NCI-H82 (cell line): ENCODE measurements at places on chromosomes 3 and 15.

- no peak for DNase-seq
These were observed 57.2 kb upstream of the RAD18 start for GRCh38 chr3:9020426-9020825.

DNA sequence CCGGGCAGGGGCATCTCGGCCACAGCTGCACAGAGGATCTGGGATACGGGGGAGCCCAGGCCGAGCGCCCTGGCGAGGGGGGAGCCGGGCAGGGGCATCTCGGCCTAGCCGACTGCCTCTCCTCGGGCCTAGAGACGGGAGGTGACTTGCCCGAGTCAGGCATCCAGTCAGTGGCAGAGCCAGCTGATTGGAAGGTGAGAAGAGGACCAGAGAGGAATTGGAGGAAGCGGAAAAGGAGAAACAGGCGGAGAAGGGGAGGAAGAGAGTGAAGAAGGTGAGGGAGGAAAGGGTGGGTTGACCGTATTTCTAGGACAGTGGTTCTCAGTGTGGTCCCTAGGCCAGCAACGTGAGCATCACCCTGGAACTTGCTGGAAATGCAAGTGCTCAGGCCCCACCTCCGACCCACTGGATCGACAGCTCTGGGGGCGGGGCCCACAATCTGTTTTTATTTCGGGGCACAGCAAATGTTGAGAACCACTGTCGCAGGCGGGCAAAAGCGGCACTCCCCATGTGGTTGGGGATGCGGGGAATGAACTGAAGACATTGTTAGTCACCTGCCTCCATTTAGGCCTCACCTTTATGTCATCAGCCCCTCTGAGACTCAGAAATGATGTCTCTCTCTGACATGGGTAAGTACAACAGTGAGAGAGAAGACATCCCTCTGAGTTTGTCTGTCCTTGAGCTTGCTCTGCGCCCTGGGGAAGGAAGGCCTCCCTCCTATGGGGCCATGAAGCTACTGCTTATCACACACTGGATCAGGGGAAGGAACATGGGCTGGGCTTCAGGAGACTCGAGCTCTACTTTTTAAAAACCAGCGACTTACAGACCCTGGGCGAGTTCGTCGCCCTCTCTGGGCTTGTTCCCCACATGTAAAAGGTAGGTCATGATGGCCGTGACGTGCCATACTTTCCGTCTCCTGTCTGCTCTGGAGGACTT, 1.0 kb upstream of the MELTF start:
- DNase-seq: no peak

DNA sequence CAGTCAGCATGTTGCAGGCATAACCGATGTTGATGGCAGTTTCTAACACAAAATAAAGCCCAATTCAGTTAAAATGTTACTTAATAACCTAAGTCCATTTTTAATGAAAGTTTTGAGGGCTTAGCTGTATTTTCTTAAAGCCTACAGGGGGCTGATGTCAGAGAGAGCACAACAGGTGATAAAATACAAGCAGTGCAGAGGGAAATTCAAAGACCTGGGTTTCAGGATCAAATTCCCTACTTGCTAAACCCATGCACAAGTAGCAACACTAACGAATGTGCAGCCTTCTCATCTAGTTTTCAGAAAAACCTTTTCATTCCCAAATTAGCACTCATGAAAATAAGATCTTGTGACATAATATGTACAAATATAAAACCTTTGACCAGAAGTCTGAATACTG, 202.0 kb downstream of the ATP8B4 start:
- no peak for DNase-seq

DNA sequence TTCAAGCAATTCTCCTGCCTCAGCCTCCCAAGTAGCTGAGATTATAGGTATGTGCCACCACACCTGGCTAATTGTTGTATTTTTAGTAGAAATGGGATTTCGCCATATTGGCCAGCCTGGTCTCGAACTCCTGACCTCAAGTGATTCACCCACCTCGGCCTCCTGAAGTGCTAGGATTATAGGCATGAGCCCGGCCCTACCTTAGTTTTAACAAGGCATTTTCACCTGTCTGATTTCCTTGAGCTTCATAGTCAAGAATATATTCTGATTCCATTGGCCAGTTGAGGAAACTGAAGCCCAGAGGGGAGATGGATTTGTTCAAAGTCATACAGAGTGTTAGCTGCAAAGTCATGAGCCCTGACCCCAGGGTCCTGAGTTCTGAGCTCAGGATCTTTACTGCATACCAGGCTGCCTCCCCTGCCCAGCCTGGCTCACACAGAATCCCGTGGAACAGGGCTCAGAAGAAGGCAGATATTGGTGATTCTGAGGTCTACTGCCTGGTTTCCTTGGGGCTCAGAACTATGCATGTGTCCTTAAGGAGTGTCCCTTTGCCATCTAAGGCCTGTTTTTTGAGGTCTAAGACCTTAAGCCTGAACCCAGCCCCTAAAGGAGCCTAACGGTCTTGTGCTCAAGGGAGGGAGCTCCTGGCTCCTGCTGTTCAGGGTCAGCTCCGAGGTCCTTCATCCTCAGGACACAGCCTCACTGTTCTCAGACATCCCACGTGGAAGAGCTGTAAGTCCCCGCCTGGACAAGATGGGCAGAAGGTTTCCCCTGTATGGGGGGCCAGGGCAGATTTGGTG, 134.4 kb downstream of the SMAD6 start:
- no peak for DNase-seq

DNA sequence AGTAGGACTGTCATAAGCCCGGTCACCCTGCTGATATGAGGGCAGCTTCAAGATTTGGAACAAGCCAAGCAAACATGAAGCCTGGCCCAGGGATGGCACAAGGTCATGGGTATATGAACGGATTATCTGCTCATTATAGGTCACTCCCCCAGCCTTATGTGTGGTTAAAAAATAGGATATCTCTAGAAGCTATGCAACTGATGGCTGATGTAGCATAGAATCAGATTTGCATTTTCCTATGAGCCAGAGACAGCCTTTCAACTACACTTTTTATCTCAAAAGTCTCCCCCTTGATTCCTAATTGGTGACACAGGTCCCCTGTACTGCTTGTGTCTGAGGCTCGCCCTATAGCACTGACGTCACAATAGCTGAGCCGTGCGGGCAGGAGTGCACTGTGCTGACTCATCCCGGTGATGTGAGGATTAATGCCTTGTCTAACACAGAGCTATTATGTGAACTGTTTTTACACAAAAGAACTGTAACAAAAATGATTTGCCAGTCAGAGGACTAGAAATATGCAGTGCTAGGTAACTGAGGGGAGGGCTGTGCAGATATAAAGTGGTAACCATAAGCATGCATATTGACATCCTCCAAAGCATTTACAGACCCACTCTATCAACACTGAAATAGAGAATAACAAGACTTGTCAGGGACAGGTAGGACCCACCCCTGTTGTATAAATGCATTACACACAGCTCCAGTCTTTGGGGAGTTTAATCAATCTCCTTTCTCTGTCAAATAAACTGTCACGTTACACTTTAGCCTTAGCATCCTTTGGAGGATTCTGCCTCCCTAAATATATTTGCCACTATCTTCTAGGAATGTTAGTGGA, 204.9 kb downstream of the TIGIT start:
- DNase-seq: peak; percentile 74

DNA sequence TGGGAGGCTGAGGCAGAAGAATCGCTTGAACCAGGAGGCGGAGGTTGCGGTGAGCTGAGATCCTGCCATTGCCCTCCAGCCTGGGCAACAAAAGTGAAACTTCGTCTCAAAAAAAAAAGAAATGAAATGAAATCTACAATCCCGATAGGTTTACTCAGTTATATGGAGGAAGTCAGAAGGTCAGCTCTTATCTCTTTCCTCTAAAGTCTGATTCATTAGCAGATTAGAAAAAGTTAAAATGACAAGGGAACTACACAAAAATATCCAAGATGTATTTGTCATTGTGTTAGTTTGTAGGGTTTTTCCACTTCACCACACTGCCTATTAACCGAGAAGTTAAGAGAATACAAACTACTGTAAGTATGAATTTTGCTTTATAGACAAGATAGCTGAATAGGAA, 420.6 kb downstream of the SHQ1 start:
- no peak for DNase-seq

DNA sequence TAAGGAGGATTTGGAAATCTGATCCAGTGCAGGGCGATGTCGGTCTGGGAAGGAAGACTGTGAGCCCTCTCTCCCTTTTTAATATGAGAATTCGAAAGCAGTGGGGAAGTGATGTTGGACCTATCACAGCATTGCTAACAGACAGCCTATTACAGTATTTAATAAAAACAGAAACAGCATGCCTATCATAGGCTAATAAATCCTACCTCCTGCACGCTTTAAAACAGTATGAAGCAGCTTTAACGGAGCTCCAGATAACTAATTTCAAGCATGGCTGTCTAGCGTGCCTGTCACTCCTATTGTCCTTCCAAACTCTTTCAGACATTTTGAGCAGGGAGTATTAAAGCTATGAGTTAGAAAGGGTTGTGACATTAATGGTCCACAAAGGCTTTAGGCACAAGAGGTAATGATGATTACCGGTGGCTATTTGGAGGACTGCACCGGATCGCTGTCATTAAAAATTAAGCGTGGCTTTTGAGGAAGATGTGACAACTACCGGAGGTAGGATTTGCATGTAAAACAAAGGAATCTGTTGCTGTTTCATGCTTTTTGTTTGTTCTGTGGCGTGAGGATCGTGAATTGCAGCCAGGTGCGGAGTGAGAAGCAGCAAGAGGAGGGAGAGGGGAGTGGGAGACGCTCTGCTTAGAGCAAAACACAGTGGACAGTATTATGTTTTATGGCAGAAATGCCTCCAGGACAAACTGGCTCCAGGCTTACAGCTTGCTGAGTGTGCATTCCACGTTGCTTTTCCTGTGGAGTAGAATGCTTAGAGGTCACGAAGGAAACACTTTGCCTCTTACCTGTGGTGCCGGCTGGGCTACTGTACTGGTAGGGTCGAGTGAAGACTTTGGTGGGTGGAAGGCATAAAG, at the start of gene KCNMB2:
Gene KCNMB2, plus strand, starts transcription at position 226 of the 869 bp plus-strand sequence.
- no peak for DNase-seq

DNA sequence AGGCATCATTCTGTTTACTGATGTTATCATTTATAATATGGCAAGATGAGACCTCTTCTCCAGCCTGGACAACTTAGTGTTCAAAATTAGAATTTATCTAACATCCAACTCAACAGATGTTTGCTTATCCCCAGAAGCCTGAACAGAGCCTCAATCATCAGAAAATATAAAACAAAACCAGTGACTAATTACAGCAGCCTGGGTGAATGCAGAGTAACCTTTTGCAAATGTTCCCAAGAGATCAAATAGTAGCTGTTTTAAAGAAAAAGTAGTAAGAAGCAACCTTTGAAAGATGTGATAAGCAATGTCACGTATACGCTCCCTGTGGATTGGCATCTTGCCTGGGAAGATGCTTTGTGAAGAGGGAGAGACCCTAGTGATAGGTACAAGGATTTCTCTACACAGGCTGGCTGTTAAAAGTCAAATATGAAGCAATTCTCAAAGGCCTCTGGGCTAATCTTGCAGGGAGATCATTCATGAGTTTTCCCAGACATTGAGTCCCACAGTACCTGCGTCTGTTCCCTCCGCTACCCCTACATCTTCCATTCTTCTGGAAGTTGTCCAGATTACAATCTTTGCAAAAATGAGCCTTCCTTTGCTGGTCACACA, 39.3 kb upstream of the PRICKLE2 start:
- no peak for DNase-seq

- no peak for DNase-seq
These were observed 78.5 kb upstream of the DLG1 start for GRCh38 chr3:197376735-197377555.

DNA sequence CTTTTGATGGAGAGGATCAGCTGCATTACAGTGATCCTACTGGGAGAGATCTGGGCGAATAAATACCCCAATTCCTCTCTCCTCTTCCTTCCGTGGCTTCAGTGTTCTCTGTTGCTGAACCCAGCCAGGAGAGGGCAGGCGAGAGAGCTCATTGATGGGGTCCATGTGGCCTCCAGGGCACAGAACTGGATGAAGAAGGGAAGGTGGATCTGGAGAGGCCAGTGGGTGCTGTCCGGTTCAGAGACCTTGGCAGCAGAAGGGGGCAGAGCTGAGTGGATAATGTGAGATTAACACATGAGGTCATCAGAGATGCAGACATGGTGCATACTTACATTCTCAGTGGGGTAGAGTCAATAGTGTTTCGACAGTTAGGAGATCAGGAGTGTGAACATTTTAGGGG, 193.6 kb downstream of the CLSTN2 start:
- DNase-seq: peak; percentile 95

DNA sequence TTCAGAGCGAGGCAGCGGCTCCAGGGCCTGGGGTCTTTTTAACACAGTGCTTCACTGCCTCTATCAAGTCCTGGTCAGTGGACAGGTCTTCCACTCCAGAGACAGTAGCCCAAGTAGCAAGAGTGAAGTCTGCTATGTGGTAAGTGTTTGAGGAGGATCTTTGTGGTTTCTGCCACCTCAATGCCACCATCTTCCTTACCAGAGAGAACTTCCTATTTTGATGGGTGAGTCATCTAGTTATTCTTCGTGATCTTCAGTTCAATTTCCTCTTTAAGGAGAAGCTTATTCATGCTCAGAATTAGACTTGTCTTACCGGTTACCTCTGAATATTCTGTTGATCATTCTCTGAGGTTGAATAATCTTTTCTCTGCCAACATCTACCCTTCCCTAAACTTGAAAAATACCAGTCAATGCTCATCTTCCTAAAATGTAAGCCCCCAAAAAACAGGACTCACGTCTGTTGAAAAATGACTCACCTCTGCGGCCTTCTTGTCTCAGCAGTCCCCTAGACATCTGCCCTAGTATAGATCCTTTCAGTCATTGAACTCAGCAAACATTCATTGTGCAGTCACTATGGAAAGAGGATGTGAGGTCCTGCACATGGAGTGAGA, 32.2 kb upstream of the BCL6 start:
- no peak for DNase-seq

DNA sequence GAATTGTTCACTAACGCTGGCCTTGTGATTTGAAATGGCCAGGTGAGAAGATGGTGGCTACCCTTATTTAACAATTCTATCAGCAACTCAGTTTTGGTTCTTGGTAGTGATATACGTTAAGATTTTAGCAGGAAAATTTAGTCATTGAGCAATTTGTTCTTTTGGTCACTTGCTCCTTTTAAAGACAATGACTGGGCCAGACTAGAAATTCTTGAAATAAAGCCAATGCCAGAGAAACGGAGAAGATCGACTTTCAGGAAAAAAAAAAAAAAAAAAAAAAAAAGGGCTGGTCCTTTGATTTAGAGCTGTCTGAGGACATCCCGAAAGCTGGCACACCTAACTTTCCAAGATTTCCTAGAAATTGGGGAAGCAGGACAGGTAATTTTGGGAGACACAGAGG, 178.5 kb downstream of the FNDC3B start:
- DNase-seq: no peak

- no peak for DNase-seq
These were observed 48.9 kb upstream of the KY start for GRCh38 chr3:134699721-134700120.

DNA sequence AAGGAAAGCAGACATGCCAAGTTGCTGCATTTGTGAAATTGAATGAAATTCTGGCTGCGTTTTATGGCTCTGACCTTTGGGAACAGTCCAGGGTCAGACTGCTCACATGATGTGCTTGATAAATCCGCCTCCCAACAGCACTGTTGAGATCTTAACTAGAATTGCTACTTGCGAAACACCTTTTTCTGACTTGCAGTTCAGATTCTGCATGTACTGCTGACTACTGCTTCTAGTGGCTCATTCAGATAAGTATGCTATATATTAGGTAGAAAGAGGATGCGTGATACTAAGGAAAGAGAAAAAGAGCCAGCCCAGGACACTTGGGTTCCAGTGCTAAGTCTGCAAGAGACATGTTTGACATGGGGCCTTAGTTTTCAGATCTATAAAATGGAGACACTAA, 129.4 kb downstream of the LPP start:
- no peak for DNase-seq
